NCI-H2107 (cell line): ENCODE measurements at places on chromosomes 6 and 20.
A peak's percentile ranks its signal among the peaks of the same experiment; 100 is the strongest.

- no peak for DNase-seq
Measured at GRCh38 chr6:13074415-13075140, 253.8 kb downstream of the TBC1D7 start.

DNA sequence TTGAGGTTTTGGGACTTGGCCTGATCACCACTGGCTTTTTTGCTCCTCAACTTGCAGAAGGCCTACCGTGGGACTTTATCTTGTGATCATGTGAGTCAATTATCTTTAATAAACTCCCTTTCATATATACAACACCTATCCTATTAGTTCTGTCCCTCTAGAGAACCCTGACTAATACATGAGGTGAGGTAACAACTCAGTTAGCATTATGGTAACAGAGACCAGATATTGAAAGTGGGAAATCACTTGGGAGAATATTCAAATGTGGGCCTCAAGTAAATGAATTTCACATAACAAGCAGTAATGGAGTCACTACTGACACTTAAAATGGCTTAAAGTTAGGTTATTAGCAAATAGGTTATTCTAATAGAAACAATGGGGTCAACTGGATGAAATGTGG is 438.1 kb upstream of the AGPAT4 start:
- no peak for DNase-seq

DNA sequence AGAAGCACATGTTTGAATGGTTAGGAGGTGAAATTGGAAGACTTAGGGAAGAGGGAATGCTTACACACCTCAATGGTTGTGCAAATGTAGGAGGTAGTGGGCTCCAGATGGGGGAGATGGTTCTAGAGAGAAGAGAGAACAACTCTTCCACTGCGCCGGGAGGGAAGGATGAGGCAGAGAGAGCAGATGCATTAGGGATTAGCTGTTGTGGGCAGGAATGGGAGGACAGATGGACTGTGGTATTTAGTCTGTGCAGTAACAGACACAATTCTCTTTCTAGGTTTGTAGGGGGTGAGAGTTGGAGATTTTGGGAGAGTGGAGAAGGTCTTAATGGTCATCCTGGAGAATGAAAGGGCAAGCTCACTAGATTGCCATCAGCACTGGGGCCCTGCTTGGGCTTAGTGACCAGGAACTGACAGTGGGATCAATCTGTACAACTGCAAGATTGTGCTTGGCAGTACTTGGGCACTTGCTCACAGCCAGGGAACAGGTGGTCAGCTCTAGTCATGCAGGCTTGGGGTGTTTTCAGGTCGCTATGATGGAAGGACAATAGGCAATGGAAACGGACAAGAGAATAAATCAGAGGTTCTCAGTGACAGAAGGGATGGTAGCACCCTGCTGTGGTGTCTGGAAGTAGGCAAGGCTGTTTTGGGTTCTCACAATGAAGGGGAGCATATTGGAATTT is 182.0 kb upstream of the MYLIP start:
- no peak for DNase-seq

- peak; percentile 8 for DNase-seq
Measured at GRCh38 chr6:19301980-19302379, 535.2 kb upstream of the ID4 start.

GRCh38 chr20:50111120-50111828 is 1.7 kb downstream of the UBE2V1 start:
- no peak for DNase-seq

DNA sequence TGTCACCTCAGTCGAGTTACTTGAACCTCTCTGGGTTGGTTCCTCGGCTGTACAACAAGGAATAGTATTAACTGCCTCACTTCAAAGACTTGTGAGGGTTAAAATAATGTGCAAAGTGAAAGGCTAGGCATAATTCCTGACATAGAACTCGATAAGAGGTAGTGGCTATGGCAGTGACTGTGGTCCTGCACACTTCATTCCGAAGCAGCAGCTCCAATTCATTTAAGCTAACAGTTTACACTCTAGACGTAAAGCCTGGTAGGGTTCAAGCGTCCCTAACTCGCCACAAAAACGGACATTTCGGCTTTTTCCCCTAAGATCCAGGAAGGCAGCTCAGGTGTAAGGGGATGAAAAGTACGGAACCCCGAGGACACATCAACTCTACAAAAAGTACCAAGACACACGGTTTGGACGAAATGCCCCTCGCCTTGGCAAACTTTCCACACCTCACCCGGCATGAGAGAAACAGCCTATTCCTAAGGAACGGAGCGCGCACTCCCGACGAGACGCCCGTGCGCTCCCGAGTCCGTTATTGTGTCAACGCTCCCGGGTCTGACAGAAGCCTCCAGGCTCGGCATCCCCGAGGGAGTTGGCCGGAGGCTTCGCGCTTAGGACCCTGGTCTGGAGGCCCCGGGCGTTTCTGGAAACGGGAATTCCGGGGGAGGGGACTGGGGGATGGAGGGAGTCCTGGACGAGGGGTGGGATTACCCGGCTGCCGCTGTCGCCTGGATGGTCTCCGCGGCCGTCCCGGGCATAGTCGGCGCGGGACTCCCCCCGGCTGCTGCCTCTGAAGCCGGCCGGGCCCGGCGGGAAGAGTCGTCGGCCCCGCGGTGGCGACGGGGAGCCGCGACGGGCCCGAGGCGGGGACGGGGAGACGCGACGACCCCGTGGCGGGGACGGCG is 937 bp downstream of the ZNF318 start:
- no peak for DNase-seq

DNA sequence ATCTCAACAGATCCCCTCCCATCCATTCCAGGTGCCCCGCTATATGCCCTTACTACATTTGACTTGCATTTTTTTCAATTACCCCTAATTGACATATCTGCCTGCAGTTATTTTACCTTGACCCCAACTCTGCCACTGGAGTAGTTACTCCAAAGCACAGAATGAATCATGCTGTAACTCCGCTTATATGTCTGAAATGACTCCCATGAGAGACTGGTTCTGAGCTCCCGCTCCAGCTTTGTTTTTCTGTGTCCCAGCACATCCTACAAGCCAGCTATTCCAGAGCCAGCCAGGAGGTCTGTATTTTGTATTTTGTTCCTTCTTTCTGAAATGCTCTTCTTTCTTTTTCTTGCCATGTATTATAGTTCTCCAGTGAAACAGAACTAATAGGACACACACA is 10.9 kb upstream of the NOX3 start:
- no peak for DNase-seq

GRCh38 chr6:152554851-152555250 is 82.3 kb downstream of the SYNE1 start:
- DNase-seq: no peak

- DNase-seq: no peak
Measured at GRCh38 chr20:31452575-31452974, 12.1 kb downstream of the DEFB123 start.

DNA sequence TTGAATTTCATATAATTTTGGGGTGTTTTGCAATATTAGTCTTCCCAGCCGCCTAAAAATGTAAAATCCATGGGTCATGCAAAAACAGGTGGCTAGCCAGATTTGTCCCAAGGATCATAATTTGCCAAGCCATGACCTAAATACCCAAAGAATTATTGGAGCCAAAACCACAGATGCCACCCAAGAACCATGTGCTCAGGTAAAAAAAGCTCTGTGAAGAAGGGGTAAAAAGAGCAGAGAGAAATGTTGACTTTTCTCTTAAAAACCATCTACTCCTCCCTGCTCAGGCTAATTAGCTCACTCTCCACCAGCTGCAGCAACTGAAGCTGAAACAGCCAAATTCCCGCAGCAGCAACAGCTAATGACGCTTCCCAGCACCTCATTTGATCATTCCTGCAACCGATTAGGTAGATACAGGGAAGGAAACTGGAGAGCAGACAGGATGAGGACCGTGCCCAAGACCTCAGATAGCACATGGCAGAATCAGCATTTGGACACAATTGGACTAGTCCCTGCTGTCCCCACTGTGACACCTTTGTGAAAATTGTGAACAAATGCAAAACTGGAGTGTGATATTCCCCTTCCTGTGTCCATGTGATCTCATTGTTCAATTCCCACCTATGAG is 107.9 kb upstream of the NXT1 start:
- no peak for DNase-seq

- DNase-seq: no peak
Measured at GRCh38 chr6:17413313-17413750, 19.9 kb downstream of the CAP2 start.

DNA sequence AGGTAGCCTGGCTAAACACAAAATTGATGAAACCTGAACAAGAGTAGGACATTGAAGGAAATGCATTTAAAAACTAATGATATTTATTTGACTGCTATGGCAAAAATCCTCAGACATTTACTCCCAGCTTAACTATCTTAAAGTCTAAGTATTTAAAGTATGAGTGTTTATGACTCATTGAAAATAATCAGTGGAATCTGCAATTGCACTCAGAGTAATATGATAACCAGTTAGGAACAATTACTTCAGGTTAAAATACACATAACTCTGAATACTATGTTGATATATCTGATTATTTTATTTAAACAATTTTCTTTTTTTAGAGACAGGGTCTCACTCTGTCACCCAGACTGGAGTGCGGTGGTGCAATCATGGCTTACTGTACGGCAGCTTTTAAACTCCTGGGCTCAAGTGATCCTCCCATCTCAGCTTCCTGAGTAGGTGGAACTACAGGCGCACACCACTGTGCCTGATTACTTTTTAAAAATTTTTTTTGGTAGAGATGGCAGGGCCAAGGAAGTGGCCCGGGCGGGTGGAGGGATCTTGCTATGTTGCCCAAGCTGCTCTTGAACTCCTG is 43.9 kb downstream of the FILIP1 start:
- DNase-seq: no peak
